Activated CD8-positive, alpha-beta memory T cell treated with anti-CD3 and anti-CD28 coated beads for 36 hours (primary cell): ENCODE measurements at places on chromosomes 7 and 10. TPM values are rescaled to one million over a fixed set of nuclear protein-coding genes. Genes with fewer than 3 reads are reported as not detected.

Gene PON1
- not detected for total RNA-seq

Gene DNAJC2
- 56.5 TPM for total RNA-seq

Gene MMD2
- total RNA-seq: not detected

Gene URGCP
- 31.0 TPM for total RNA-seq

Gene STRIP2
- total RNA-seq: 27.8 TPM

Gene PNLIPRP3
- not detected for total RNA-seq

Gene SYCE1
- 1.3 TPM for total RNA-seq

Gene CNNM1
- 0.38 TPM for total RNA-seq

Gene NRCAM
- total RNA-seq: 0.34 TPM

Gene GIMAP5
- 60.1 TPM for total RNA-seq

Gene GRB10
- 0.78 TPM for total RNA-seq

Gene LOXL4
- not detected for total RNA-seq

Gene TMEM213
- not detected for total RNA-seq

Gene NYAP1
- total RNA-seq: 0.13 TPM

Gene TAC1
- 0.82 TPM for total RNA-seq

Gene GPC2
- 2.8 TPM for total RNA-seq

Gene IRF5
- 5.7 TPM for total RNA-seq

Gene AFAP1L2
- 3.4 TPM for total RNA-seq

Gene EXOC4
- total RNA-seq: 51.7 TPM

Gene CCDC146
- 1.0 TPM for total RNA-seq

Gene OPN4
- not detected for total RNA-seq

Gene GET4
- total RNA-seq: 39.1 TPM

Gene NKX2-3
- total RNA-seq: not detected

Gene GALNT17
- not detected for total RNA-seq

Gene CHST3
- total RNA-seq: 0.21 TPM

Gene CRPPA
- total RNA-seq: 1.5 TPM

Gene PPP3CB
- 41.4 TPM for total RNA-seq

Gene FANK1
- total RNA-seq: 0.25 TPM

Gene SLC13A1
- not detected for total RNA-seq

Gene MOSPD3
- total RNA-seq: 16.7 TPM

Gene GBX1
- not detected for total RNA-seq

Gene TSPAN33
- 19.2 TPM for total RNA-seq

Gene RPEL1
- total RNA-seq: not detected

Gene SLC26A3
- not detected for total RNA-seq

Gene CREB5
- not detected for total RNA-seq

Gene PTPN20
- total RNA-seq: 0.70 TPM

Gene TMEM229A
- total RNA-seq: not detected

Gene SLC39A12
- not detected for total RNA-seq

Gene ZNF727
- 0.10 TPM for total RNA-seq

Gene ZNF804B
- not detected for total RNA-seq

Gene DLD
- total RNA-seq: 114 TPM

Gene RBP4
- not detected for total RNA-seq

Gene GIMAP4
- 30.9 TPM for total RNA-seq

Gene TFEC
- total RNA-seq: not detected

Gene TRPV5
- total RNA-seq: not detected

Gene CLCN1
- total RNA-seq: not detected
